ENCODE measurements at places on chromosomes 2 and 18. TPM values are rescaled to one million over a fixed set of nuclear protein-coding genes. Genes with fewer than 3 reads are reported as not detected.

SERPINB2 gene
- polyA plus RNA-seq, result not detected

MARCHF4 gene
- 0.17 TPM for polyA plus RNA-seq

FOXD4L1 gene
- polyA plus RNA-seq, result not detected

RNF152 gene
- 2.7 TPM for polyA plus RNA-seq

SH2D6 gene
- polyA plus RNA-seq, result not detected

ZNF407 gene
- polyA plus RNA-seq, result 4.5 TPM

CD302 gene
- 5.9 TPM for polyA plus RNA-seq

HMSD gene
- polyA plus RNA-seq, result not detected

C1QL2 gene
- polyA plus RNA-seq, result not detected

Data from Purkinje cell (primary cell).